ENCODE measurements at places on chromosomes 4 and X.

DNA sequence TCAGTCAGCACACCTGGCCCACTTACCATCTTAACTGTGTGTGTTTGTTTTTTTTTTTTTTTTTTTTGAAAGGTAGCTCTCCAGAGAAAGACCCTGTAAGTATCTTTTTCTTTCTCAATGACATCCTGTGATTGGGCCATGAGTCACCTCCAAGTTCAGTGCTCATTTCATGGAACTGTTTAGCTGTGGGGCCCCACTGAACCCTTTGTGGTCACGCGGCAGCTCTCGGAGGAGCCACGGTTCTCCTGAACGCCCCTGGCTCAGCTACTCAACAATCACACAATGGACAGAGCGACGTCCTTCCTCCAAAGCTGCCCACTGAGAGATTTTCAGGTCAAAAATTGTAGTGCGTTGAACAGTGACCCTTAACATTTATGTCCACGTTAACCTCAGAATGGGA, 14.2 kb upstream of the IL3RA start:
- no peak for DNase-seq

- no peak for DNase-seq
Observed at GRCh38 chr4:142336251-142336934, 509.7 kb downstream of the INPP4B start.

- no peak for DNase-seq
Observed at GRCh38 chr4:179804440-179804839, 2362.2 kb upstream of the AGA start.

DNA sequence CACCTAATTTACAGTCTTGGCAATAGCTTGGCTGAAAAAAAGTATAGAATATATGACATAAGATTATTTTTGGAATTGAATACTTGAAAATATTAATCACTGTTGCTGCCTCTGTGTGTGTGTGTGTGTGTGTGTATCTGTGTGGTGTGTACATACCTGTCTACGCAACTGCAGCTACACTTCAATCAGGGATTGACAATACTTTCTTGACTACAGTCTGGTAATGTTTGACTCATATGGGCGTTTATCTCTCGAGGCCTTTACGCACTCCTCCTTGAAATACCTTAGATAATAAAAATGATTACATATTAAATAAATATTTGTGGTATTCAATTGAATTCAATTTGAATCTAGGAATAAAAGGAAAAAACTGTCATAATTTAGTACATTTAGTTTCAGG, 565.2 kb downstream of the PCDH18 start:
- no peak for DNase-seq

DNA sequence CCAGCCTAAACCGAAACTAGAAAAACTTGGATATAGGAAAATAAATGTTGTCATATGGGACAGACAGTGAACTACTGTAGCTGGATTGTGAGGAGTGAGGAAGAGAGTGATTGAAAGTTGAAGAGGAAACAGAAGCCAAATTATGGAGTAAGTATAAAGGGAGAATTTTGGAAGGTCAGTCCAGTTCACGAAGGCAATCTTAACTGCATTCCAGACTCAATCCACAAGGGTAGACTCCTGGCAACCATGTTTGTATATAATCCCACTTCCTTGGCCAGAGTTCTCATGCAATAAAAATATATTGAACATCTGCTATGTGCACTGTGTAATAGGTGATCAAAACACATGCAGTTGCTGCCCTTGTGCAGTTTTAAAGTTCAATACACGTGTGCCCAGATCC, 58.6 kb upstream of the CAMK2D start:
- DNase-seq = no peak

DNA sequence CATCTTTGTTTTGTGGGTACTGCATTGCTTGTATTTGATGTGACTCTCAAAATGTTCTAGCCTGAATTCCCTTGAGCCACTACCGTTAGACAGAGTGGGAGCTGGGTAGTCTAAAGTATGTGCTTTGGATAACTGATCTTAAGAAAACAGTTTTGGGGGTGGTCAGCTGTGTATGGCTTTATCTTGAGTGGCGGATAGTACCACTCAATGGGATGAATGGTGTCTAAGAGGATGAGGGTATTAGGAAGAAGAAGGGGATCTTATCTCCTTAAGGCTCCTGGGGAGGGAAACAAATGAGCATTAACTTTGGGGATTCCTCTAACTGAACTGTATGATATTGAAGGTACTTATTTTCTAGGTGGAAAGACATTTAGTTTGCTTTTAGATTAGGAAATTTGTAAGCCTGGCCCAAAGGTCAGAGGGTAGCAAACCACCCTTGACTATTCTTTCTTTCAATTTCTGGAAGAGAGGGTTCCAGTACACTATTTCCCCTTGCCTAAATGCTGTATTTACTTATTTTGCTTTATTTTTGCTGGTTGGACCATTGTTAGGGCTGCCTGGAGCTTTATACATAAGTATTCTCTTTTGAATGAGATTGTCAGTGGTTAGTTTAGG, 11.3 kb downstream of the BMP2K start:
- no peak for DNase-seq

DNA sequence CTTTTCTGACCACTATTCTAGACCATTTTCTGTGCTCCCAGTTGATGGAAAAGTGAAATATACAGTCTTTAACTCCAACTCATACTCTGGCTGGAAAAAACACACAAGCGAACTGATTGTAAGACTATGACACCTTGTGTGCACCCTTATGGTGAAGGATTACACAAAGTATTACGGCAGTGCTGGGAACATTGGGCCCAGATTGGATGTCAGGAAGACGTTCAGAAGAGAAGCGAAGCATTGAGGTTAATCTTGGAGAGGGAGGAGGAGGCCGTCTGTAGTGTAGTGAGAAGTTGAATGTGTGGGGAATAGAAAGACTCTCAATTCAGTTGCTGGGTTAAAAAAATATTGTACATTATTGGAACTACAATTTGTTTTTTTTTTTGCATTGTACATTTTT, 50.0 kb downstream of the GRIA2 start:
- no peak for DNase-seq

GRCh38 chrX:1700757-1701156, 85.9 kb downstream of the ASMT start:
- no peak for DNase-seq

GRCh38 chr4:140777894-140778293, 21.7 kb upstream of the TBC1D9 start:
- no peak for DNase-seq

DNA sequence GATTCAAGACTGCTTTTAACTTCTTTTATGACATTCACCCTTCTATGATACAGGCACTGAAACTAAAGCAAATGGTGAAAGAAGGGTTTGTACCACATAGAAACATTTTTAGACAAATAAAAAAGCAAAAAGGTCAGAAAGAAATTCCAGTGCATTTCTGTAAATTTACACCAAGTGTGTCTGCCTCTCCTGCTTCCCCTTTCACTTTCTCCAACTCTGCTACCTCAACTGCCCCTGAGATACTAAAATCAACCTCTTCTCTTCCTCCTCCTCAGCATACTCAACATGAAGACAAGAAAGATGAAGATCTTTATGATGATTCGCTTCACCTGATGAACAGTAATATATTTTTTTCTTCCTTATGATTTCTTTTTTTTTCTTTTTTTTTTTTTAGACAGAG, 187.9 kb downstream of the LRBA start:
- DNase-seq = no peak

- no peak for DNase-seq
Observed at GRCh38 chr4:82801910-82802521, 3.4 kb upstream of the SCD5 start.

GRCh38 chr4:99630857-99631360, 26.7 kb downstream of the C4orf54 start:
- DNase-seq = no peak

- no peak for DNase-seq
Observed at GRCh38 chr4:185654311-185654710, 119.0 kb upstream of the PDLIM3 start.

DNA sequence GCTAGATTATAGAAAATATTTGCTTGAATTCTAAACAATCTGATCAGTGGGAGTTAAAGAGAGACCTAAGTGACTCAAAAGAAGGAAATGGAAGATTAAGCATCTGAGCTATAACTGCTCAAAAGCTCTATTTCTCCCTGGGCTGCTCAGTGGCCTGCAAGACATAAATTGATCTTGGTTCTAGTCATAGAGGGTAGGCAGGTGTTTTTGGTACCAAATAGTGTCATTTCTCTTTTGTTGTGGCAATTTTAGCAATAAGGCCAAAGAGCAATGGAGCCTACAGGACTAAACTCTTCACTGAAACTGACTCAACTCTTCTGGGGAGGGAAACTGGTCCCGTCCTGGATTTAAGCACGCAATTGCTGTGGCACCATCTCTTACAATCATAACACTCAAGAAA, 33.9 kb upstream of the BMP2K start:
- no peak for DNase-seq

GRCh38 chr4:102836596-102836995, 9.2 kb upstream of the UBE2D3 start:
- DNase-seq = no peak

GRCh38 chr4:189597341-189597740, 343.3 kb upstream of the FRG1 start:
- no peak for DNase-seq

- no peak for DNase-seq
Observed at GRCh38 chr4:123821861-123822260, 425.3 kb downstream of the SPRY1 start.

- no peak for DNase-seq
Observed at GRCh38 chr4:98406819-98407218, 145.6 kb downstream of the RAP1GDS1 start.

- DNase-seq = no peak
Observed at GRCh38 chr4:44532851-44533250, 84.2 kb upstream of the KCTD8 start.

Data from SK-N-MC (cell line).